ENCODE measurements at places on chromosomes 16 and 17.

GRCh38 chr17:79796444-79796762 is 474 bp downstream of the CBX8 start:
- DNase-seq: no peak

GRCh38 chr16:89026121-89026612 is 49.2 kb upstream of the CBFA2T3 start:
- DNase-seq: no peak

DNA sequence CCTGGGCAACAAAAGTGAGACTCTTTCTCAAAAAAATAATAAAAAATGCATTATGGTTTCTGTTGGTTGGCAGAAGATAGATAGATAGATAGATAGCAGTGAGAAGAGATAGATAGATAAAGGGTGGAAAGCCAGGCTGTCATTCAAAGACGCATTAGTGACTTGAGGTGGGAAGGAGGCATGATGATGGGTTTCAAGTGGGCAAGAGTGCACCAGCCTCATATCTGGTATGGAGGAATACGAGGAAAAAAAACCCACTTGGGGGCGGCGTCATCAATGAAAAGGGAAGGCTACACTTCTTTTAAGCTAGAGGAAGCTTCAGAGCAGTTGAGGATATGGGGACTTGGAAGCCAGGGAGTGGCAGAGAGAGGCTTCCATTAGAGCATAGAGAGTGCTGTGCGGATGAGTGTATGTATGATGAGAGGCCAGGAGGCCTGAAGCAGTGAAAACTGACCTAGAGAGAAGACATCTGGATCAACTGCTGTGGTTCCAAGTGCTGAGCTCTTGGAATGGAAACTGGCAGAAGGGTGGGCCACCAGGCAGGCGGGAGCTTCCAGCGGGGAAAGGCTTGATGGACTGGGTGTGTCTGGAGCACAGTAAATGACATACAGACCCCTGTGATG is 31.8 kb downstream of the CEP95 start:
- no peak for DNase-seq

DNA sequence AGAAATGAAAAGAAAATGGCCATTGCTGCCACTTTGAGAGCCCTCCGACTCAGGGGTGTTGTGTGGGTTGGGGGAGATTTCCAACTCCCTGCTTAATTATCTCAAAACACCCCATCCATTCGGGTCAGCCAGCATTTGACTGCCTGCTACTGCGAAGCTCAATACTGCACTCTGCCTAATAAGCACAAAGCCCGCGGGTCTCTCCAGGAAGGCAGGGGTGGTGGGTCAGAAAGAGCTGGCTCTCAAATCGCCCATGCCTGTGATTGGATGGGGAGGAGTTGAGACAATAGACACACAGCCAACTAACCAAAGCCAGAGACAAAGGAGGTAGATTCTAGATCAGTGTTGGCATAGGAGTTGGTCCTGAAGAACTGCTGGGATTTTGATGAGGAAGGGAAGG is 2.3 kb upstream of the XAF1 start:
- no peak for DNase-seq

Measured in stimulated activated CD8-positive, alpha-beta memory T cell treated with anti-CD3 and anti-CD28 coated beads, Interleukin-7, amount 100 ng/mL, for 1 hour (primary cell).